ENCODE measurements at places on chromosomes 6 and 20.
A peak's percentile ranks its signal among the peaks of the same experiment; 100 is the strongest.

DNA sequence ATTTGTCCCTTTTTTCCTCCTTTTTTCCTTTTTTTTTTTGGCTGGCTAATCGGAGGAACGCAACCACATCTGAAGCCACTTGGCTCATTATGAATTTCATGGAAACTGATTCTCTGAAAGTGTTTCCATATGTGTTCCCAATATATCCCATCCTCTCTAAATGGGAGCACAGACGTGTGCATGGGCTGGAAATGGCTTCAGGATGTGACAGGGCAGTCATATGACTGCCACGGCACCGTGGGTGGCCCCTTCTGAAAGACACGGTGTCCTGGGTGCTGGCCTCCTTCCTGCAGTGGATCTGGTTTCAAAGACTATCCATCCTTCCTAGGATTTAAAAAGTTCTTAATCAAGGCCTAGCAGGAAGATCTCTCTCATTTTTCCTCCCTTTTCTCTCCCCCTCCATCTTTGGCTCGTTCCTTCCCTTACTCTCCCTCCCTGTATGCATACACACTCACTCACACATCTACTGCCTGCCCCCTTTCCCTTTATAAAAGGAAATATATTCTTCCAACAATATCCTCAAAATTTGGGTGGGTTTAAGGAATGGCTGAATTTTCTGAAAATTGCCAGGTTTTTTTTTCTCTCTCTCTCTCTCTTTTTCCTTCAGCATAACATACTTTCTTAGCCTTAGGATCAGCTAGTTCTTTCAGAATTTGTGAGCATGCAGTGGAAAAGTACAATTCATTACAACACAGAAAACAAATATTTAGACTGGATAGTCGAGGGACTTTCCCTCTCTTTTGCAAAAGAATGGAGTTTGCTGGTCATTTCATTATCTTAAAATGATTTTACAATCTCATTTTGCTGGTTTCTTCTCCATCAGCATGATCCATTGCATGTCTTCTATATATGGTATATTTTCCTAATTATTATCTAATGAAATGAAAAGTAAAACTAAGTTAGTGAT, 161.2 kb upstream of the SUPT3H start:
- no peak for DNase-seq
- H3K27ac ChIP-seq, result no peak overlapping the region
- 0 out of 2 replicates have a peak, but pooled peaks cover 2% of the 10 kb centered on the region for H3K4me1 ChIP-seq
- no peaks in the 10 kb centered on the region for H3K36me3 ChIP-seq
- no peak overlapping the region for H3K4me3 ChIP-seq
- H3K27me3 ChIP-seq, result no peaks in the 10 kb centered on the region

DNA sequence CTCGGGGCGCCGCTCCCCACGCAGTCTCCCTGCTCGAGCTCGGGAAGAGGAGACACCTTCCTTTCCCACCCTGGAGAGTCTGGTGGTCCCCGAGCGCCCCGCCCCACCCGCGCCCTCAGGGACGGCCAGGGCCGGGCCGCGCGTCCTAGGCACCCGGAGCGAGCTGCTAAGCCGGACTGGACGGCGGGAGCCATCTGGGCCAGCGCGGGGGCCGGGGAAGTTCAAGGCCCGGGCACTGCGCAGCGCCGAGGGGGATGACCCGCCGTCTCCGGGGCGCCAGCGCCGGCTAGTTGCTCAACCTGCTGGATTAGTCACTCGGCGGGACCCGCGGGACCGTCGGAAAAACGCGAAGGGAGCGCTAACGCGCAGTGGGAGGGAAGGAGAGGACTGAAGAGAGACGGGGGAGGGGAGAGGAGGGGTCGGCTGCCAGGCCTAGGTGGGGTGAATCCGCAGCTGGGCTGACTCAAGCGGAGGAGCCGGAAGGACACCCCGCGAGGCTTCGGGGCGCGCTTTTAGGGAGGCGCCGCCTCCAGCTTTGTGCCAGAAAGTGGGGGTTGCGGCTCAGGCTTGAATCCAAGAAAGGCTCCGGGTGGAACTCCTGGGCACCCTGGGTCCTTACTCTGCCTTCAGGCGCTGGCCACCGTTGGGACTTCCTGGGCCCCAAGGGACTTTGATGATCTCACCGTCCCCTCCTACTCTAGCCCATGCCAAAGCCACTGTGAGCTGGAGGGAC, 75.7 kb upstream of the FOXP4 start:
- DNase-seq, result peak; percentile 79
- no peak overlapping the region for H3K27ac ChIP-seq
- H3K36me3 ChIP-seq, result no peaks in the 10 kb centered on the region
- H3K4me1 ChIP-seq, result peaks cover 21% of the 10 kb centered on the region
- H3K27me3 ChIP-seq, result peaks cover 58% of the 10 kb centered on the region

DNA sequence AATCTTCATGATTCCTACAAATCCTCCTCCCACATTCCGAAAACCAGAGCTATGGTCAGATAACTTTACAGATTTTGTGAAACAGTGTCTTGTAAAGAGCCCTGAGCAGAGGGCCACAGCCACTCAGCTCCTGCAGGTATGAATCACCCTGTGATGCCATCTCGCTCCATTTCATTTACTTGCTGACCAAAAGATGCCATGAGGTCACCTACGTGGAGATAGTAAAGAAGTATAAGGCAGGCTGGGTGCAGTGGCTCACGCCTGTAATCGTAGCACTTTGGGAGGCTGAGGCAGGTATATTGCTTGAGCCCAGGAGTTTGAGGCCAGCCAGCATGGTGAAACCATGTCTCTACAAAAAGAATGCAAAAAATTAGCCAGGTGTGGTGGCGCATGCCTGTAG, 30.9 kb downstream of the STK4 start:
- no peaks in the 10 kb centered on the region for H3K27me3 ChIP-seq
- H3K27ac ChIP-seq, result no peak overlapping the region
- DNase-seq, result no peak
- no peaks in the 10 kb centered on the region for H3K4me1 ChIP-seq
- H3K36me3 ChIP-seq, result peaks cover 31% of the 10 kb centered on the region

- no peak for DNase-seq
- H3K27ac ChIP-seq, result no peak overlapping the region
- no peak overlapping the region for H3K4me3 ChIP-seq
- no peaks in the 10 kb centered on the region for H3K36me3 ChIP-seq
Measured at GRCh38 chr6:157984686-157985225, 3.1 kb downstream of the SYNJ2 start.

DNA sequence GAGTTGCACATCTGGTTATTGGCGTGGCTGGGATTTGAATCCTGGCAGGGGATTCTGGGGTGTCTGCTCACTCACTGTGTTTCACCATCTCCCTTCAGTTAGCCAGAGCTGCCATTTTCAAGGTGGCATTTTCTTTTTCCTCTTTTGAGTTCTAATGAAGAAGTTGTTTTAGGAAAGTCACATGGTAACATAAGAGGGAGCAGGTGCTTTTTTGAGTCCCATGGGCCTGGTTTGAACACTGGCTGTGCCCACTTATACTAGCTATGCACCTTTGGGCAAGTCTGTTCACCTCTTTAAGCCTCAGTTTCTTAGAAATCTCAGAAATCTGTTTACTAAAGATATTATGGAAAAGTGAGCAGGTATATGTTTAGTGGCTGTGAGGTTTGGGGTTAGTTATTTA, 39.6 kb downstream of the ANKS1A start:
- DNase-seq, result no peak
- H3K4me1 ChIP-seq, result peaks cover 6% of the 10 kb centered on the region
- no peaks in the 10 kb centered on the region for H3K36me3 ChIP-seq
- no peak overlapping the region for H3K4me3 ChIP-seq
- no peak overlapping the region for H3K27ac ChIP-seq

DNA sequence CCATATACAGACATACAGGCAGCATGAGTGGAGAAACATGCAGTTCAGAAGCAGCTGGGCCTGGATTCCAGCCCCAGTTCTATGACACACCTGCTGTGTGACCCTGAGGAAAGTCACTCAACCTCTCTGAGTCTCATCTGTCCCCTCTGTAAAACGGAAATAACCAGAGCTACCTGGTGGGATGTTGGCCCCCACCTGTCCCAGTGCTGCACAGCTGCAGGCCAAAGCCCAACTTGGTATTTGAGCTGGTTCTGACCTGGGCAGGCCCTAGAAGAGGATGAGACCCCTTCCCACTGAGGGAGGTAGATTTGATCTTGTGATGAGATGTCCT, 55.5 kb downstream of the PPP1R16B start:
- no peak overlapping the region for H3K4me3 ChIP-seq
- no peaks in the 10 kb centered on the region for H3K27me3 ChIP-seq
- H3K4me1 ChIP-seq, result no peaks in the 10 kb centered on the region
- H3K36me3 ChIP-seq, result no peaks in the 10 kb centered on the region

DNA sequence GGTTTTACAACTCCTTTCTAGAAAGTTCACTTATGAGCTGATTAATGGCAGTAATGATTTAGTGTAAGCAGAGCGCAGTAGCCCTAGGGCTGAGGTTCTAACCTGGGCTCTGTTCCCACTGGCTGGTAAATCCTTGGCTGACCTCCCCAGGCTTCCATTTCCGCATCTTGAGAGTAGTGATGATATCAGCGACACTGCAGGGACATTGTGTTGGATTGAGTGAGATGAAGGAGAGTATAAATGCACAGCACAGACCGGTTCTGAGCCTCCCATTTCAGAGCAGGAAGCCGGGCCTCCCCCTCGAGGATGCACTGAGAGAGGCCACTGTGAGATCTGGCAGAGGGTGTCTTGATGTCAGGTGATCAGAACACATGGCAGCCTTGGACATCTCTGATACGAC, 477.2 kb upstream of the SULF2 start:
- H3K4me3 ChIP-seq, result no peak overlapping the region
- no peak overlapping the region for H3K27ac ChIP-seq
- H3K36me3 ChIP-seq, result no peaks in the 10 kb centered on the region
- no peaks in the 10 kb centered on the region for H3K4me1 ChIP-seq

DNA sequence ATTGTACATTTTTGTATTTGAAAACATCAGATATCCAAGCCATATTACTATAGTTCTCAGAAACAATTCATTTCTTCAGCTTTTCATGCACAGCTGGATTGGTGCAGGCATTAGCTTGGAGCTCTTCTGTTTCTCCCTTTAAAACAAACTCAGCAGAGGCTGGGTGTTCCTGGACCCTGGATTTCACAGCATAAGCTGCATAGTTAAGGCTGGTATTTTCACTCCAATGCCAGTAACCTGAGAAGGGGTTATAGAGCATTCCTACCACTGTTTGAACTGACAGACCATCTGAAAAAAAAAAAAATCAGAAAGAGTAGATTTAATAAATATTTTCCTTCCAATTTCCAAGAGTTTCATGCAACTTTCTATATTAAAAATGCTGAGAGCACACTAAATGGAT, 20.1 kb upstream of the FAXC start:
- no peak overlapping the region for H3K4me3 ChIP-seq
- no peak overlapping the region for H3K27ac ChIP-seq
- DNase-seq, result no peak
- H3K27me3 ChIP-seq, result no peaks in the 10 kb centered on the region

GRCh38 chr6:43159599-43159998, 11.5 kb upstream of the SRF start:
- peaks cover 5% of the 10 kb centered on the region for H3K36me3 ChIP-seq
- H3K4me1 ChIP-seq, result no peaks in the 10 kb centered on the region
- H3K27me3 ChIP-seq, result no peaks in the 10 kb centered on the region
- no peak overlapping the region for H3K4me3 ChIP-seq
- DNase-seq, result no peak
- no peak overlapping the region for H3K27ac ChIP-seq

DNA sequence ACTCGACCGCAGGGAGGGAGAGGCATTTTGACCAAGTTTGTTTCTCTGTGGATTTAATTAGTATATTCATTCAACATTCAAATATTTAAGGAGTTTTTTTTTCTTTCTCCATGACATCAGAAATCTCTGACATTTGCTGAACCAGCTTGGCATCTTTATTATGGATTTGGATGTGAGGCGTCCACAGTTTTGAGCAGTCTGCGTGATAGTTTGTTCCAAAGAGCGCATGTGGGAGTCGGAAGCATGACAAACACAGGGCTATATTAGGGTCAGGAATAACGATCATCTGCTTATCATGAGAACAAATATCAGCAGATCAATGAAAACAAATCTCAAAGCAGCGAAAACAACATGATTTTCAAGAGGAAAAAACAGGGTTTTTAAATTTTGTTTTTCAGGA, 373.2 kb downstream of the CDH4 start:
- no peak for DNase-seq
- H3K36me3 ChIP-seq, result no peaks in the 10 kb centered on the region
- no peaks in the 10 kb centered on the region for H3K4me1 ChIP-seq
- H3K4me3 ChIP-seq, result no peak overlapping the region

DNA sequence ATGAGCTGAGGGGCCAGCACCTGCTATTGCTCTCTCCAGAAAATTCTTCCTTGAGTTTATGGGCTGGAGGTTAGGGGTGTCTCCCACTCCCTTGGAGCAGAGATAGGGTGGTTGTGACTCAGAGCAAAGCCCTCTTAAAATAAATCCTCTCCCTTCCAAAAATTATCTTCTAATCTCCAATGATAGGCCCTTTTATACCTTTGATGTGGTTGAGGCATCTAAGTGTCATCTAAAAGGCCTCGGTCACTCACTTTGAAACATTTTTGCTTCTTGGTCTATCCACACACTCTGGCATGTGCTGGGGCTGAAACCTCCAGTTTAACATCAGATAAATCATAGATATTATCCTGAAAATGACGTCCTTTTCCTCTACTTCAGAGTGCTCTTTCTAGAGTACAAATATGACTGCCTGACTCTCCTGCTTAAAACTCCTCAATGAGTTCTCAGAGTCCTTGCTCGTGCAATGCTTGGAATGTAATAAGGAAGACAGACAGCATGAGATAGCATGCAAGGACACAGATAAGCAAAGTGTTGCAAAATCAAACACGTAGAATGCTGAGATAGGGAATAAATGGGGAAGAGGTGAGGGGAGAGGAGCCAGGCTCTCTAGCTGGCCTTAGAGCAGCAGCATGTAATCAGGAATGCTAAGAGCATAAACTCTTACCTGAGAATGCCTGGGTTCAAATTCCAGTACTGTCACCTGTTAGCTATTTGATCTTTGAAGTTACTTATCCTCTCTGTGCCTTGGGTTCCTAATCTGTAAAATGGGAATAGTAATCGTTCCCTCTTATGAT, 374.1 kb upstream of the CITED2 start:
- no peak overlapping the region for H3K27ac ChIP-seq
- DNase-seq, result no peak
- H3K36me3 ChIP-seq, result no peaks in the 10 kb centered on the region
- no peaks in the 10 kb centered on the region for H3K4me1 ChIP-seq

DNA sequence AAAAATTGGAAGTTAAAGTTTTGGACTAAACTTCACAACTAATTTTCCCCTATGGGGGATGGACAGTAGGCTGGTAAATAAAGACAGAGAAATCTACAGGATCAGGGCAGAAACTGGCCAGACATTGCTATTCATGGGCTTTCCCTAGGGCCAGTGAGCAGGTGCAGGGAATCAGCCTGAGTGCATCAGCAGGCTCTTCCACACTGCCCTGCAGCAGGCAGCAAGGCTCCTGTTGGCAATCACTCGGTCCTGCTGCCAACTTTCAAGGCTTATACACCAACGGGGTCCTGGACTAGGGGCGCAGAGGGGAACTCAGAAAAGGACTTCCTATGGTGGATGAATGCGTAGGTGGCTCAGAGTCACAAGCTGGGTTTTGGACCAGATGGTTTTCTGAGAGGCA, 59.8 kb upstream of the NHSL1 start:
- no peak for DNase-seq
- H3K4me1 ChIP-seq, result peaks cover 16% of the 10 kb centered on the region
- H3K27ac ChIP-seq, result no peak overlapping the region
- no peaks in the 10 kb centered on the region for H3K36me3 ChIP-seq
- H3K27me3 ChIP-seq, result no peaks in the 10 kb centered on the region

GRCh38 chr20:18851629-18852028, 38.0 kb downstream of the SCP2D1 start:
- H3K27ac ChIP-seq, result no peak overlapping the region
- no peak overlapping the region for H3K4me3 ChIP-seq
- H3K4me1 ChIP-seq, result peaks cover 2% of the 10 kb centered on the region
- no peaks in the 10 kb centered on the region for H3K36me3 ChIP-seq
- no peak for DNase-seq
